Activated T-cell treated with anti-CD3 and anti-CD28 coated beads, Interleukin-2, amount 50 U/mL, for 24 hours (primary cell): ENCODE measurements at places on chromosomes 4 and X.

- no peaks in the 10 kb centered on the region for H3K27me3 ChIP-seq
- H3K36me3 ChIP-seq, result no peaks in the 10 kb centered on the region
- no peak overlapping the region for H3K27ac ChIP-seq
Observed at GRCh38 chr4:31089815-31090214, 369.6 kb downstream of the PCDH7 start.

DNA sequence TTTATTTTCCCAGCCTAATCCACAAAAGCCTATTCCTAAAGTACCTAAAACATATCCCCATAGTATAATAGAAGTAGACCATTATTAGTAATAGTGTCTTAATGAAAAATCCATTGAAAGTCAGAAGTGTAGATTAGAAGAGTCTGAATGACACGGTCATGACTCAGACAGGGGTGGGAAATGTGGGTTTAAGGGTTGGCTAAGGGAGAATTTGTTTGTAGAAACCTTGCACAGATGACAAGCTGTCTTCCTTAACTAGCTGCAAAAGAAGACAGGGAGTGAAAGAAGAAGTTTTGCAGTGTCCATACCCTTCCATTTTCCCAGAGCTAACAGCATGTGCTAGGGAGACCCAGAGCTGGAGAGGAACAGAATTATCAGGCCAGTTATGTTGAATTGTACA, 242.7 kb upstream of the ETNPPL start:
- H3K4me1 ChIP-seq, result peaks cover 8% of the 10 kb centered on the region
- no peak overlapping the region for H3K4me3 ChIP-seq
- DNase-seq, result no peak

GRCh38 chrX:20001588-20001987, 10.7 kb upstream of the BCLAF3 start:
- no peaks in the 10 kb centered on the region for H3K4me1 ChIP-seq
- H3K27ac ChIP-seq, result no peak overlapping the region
- H3K36me3 ChIP-seq, result no peaks in the 10 kb centered on the region
- H3K4me3 ChIP-seq, result no peak overlapping the region
- peaks cover 16% of the 10 kb centered on the region for H3K27me3 ChIP-seq

- H3K27me3 ChIP-seq, result no peaks in the 10 kb centered on the region
- no peak overlapping the region for H3K4me3 ChIP-seq
Observed at GRCh38 chr4:173685831-173686210, 155.8 kb upstream of the HAND2 start.

DNA sequence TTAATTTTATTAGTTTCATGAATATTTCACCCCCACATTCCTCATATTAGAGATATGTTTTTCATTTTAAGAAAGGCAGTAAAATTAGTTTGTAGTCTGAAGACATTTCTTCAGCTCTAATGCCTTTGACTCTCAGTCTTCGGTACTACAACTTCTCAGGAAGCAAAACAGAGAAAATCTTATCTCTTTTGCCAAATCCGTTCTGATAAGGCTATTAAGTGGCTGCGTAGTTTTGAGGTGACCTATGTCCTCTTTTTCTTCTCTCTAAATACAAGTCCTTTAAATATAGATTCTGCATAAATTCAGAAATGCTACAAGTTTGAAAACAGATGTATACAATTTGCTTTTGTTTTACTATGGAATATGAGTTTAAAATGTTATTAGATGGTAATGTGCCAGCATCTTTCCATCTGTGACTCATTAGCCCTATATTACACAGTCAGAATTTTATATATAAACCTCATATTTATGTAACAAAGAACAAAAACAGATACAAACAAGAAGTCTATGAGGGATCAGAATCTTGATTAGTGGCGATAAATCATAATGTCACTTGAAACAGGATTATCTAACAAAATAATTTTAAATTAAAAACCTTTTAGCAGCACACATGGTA, 181.2 kb upstream of the ETNPPL start:
- H3K4me1 ChIP-seq, result no peaks in the 10 kb centered on the region
- no peaks in the 10 kb centered on the region for H3K36me3 ChIP-seq
- H3K27me3 ChIP-seq, result peaks cover 3% of the 10 kb centered on the region
- no peak overlapping the region for H3K4me3 ChIP-seq
- no peak for DNase-seq
- no peak overlapping the region for H3K27ac ChIP-seq

DNA sequence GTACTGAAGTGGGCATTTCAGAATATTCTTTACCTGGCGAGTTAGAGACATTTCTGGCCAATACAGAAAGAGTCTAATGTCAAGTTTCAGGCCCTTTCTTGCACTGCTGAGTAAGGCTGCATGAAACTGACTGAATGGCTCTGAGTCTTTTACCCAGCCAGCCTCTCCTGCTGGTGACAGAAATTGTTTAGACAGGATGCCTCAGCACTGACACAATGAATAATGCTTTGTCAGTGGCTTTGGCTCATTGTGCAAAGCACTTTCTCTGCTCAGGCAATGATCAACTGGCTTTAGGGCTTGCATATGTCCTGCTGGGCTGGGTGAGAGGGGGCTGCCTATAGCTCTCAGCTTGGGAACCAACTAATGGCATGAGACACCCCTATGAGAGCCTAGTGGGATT, 45.5 kb downstream of the CLNK start:
- no peak overlapping the region for H3K27ac ChIP-seq
- no peak for DNase-seq
- no peaks in the 10 kb centered on the region for H3K27me3 ChIP-seq
- H3K4me3 ChIP-seq, result no peak overlapping the region
- H3K4me1 ChIP-seq, result peaks cover 9% of the 10 kb centered on the region

DNA sequence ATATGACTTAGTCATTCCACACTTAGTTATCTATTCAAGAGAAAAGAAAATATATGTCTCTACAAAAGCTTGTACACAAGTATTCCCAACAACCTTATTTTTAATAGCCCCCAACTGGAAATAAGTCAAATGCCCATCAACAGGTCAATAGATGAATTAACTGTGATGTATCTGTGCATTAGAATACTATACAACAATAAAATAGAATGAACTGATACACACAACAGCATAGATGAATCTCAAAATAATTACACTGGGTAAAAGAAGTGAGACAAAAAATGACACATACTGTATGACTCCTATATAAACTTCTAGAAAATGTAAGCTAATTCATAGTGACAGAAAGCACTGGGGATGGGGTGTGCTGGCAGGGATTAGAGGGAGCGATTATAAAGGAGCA, 354.1 kb upstream of the DIPK2B start:
- H3K4me3 ChIP-seq, result no peak overlapping the region
- H3K4me1 ChIP-seq, result no peaks in the 10 kb centered on the region
- no peak for DNase-seq
- no peak overlapping the region for H3K27ac ChIP-seq

DNA sequence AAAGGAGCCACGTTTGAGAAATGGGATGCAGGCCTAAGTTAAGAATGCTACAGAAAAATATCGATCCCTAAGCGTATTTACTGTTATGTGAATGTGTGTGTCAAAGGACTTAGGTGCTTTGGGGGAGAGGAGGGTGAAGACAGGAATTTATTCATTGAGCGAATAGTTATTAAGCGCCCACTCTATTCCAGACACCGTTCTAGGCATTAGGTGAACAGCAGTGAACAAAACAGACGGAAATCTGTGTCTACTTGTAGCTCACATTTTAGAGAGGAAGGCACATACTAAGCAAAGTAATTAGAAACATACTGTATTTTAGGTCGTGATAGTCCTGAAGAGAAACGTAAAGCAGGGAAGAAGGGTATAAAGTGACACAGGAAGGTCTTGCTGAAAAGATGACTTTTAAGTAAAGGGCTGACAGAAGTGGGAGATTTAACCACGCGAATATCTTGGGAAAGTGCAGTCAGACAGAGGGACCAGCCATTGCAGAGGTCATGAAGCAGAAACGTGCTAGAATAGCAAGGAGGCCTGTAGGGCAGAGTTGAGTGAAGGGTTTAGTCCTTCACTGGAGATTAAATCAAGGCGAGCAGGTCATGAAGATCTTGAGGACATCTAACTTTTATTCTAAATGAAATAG, 541 bp downstream of the AIMP1 start:
- no peaks in the 10 kb centered on the region for H3K27me3 ChIP-seq
- no peak overlapping the region for H3K4me3 ChIP-seq
- H3K4me1 ChIP-seq, result peaks cover 51% of the 10 kb centered on the region
- no peak overlapping the region for H3K27ac ChIP-seq
- DNase-seq, result no peak
- peaks cover 44% of the 10 kb centered on the region for H3K36me3 ChIP-seq

DNA sequence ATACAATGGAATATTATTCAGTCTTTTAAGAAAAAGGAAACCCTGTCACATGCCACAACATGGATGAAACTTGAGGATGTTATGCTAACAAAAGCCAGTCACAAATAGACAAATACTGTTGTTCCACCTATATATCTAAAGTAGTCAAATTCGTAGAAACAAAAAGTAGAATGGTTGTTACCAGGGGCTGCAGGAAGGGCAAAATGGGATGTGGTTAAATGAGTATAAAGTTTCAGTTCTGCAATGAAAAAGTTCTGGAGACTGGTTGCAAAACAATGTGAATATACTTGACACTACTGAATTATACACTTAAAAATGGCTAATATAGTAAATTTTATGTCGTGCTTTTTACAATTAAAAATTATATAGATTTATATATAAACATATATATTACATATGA, 12.2 kb downstream of the SPOCK3 start:
- no peak overlapping the region for H3K4me3 ChIP-seq
- no peak for DNase-seq
- no peaks in the 10 kb centered on the region for H3K4me1 ChIP-seq
- no peak overlapping the region for H3K27ac ChIP-seq

GRCh38 chr4:152870606-152871005, 65.5 kb upstream of the FHDC1 start:
- DNase-seq, result no peak
- H3K27ac ChIP-seq, result no peak overlapping the region
- H3K4me1 ChIP-seq, result no peaks in the 10 kb centered on the region
- H3K4me3 ChIP-seq, result no peak overlapping the region

DNA sequence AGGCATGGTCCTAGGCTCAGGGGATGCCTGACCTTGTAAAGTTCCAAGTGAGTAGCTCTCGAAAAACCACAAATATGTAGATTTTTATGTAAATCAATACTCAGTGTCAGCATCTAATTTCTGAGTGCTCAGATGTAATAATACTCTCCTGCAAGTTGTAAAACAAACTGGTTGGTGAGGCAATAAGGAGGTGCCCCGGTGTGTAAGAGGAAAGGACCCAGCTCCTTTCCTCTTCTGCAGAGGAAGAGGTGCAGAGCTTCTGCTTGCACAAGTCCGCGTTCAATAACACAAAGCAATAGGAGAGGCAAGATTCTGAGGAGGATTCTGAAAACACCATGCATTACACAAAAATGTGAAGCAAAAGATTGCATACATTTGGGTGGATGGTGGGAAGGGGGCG, 43.6 kb upstream of the ENPP6 start:
- no peak overlapping the region for H3K4me3 ChIP-seq
- no peak for DNase-seq
- H3K27ac ChIP-seq, result no peak overlapping the region

GRCh38 chrX:43970528-43970927, 2.7 kb downstream of the NDP start:
- no peak overlapping the region for H3K27ac ChIP-seq
- DNase-seq, result no peak
- H3K4me1 ChIP-seq, result peaks cover 10% of the 10 kb centered on the region
- H3K27me3 ChIP-seq, result peaks cover 88% of the 10 kb centered on the region

- H3K4me1 ChIP-seq, result peaks cover 23% of the 10 kb centered on the region
- H3K4me3 ChIP-seq, result no peak overlapping the region
- DNase-seq, result no peak
- no peak overlapping the region for H3K27ac ChIP-seq
- no peaks in the 10 kb centered on the region for H3K27me3 ChIP-seq
Observed at GRCh38 chr4:55512922-55513571, 33.7 kb downstream of the CLOCK start.

- no peaks in the 10 kb centered on the region for H3K4me1 ChIP-seq
- no peak overlapping the region for H3K27ac ChIP-seq
- H3K36me3 ChIP-seq, result peaks cover 53% of the 10 kb centered on the region
- no peak overlapping the region for H3K4me3 ChIP-seq
- no peaks in the 10 kb centered on the region for H3K27me3 ChIP-seq
Observed at GRCh38 chrX:30702736-30703135, 49.5 kb downstream of the GK start.

GRCh38 chr4:12880844-12881243, 603.3 kb downstream of the RAB28 start:
- H3K36me3 ChIP-seq, result no peaks in the 10 kb centered on the region
- no peaks in the 10 kb centered on the region for H3K4me1 ChIP-seq
- no peaks in the 10 kb centered on the region for H3K27me3 ChIP-seq
- no peak for DNase-seq
- no peak overlapping the region for H3K4me3 ChIP-seq
- H3K27ac ChIP-seq, result no peak overlapping the region

DNA sequence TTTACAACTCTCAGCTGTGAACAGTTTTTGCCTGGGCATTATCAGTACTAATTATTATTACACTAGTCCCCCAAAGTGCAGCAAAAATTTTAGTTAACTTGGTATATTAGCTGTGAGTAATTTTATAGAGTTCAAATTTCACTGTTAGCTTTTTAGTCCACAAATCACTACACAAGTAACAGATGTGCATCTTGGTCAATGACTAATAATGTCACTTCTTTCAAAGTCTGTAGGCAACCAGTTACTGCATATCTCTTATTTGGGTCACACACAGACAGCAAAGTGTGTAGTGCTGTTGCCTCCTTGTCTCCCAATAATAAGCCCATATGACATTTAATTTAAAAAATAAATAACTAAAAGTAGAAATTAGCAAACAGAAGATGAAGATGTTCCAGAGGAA, 159.9 kb downstream of the SCFD2 start:
- DNase-seq, result no peak
- H3K4me3 ChIP-seq, result no peak overlapping the region
- H3K36me3 ChIP-seq, result peaks cover 40% of the 10 kb centered on the region
- no peak overlapping the region for H3K27ac ChIP-seq
- H3K27me3 ChIP-seq, result no peaks in the 10 kb centered on the region

GRCh38 chr4:4645743-4646142, 103.9 kb upstream of the STX18 start:
- no peaks in the 10 kb centered on the region for H3K27me3 ChIP-seq
- no peak overlapping the region for H3K4me3 ChIP-seq
- no peak for DNase-seq
- no peaks in the 10 kb centered on the region for H3K4me1 ChIP-seq

DNA sequence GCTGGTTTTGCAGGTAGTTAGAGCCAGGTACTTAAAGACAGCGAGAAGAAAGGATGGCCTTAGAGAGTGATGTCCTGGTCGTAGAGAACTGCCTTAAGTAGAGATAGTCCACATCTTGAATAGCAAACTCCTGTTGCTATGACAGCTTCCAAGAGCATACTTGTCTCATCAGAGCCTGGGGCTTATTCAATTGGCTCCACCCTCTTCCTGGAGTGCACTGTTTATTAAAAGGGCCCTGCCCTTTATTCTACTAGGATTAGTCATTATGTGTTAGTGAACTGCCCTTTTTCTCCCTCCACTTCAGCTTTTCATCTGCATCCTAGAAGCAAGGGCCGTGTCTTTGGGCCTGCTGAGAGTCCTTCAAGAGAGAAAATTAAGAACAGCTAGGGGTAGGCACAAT, 94.5 kb upstream of the EOLA2 start:
- no peak overlapping the region for H3K27ac ChIP-seq
- H3K4me3 ChIP-seq, result no peak overlapping the region
- no peaks in the 10 kb centered on the region for H3K36me3 ChIP-seq
- no peak for DNase-seq
- peaks cover 8% of the 10 kb centered on the region for H3K4me1 ChIP-seq
